Testis (tissue), 5 donors: ENCODE measurements at places on chromosomes 3 and 15. TPM values are rescaled to one million over a fixed set of nuclear protein-coding genes. Genes with fewer than 3 reads are reported as not detected.

SLC6A20 gene
- 2.3 TPM for polyA plus RNA-seq

UCN2 gene
- 0.86 TPM for polyA plus RNA-seq

DNA sequence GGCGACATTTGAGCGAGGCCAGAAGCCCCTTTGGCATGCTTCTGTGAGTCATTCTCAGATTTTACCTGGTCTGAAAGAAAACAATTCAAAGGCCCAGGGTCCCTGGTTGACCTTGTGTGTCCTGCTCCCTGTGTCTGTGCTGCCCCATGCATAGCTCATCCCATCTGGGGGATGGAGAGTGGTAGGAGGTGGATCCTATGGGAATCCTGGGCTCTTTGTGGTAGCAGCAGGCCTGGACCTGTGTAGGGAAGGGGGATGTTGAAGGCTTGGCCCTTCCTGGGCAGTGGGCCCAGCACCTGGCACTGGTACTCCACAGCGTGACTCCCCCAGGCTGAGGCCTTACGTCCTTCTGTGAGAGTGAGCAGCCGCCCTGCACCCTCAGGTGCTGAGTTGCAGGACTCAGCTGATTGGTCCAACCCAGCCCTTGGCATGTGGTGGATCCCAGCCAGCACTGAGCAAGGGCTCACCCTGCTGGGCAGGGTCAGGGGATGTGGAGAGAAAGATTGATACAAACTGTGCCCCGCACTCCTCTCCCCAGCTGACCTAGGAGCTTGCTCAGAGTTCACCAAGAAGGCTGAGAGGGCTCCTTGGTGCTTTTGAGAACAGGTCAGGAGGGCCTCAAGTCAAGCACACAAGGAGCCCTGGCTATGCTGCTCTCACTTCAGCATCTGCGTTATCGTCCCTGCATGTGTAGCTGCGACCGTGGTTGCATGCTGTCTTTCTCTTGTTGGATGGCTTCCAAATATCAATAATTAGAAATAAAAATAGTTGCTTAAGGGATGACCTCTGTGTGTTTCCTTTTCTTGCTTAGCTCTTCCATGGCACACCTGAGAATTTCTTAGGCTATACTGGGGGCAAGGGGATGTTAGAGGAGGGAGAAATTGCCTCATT lies 21.4 kb upstream of the JMJD7 start:
- DNase-seq, result peak; percentile 73

- DNase-seq, result no peak
These were observed 142.4 kb downstream of the ANXA2 start for GRCh38 chr15:60255390-60255789.

DNA sequence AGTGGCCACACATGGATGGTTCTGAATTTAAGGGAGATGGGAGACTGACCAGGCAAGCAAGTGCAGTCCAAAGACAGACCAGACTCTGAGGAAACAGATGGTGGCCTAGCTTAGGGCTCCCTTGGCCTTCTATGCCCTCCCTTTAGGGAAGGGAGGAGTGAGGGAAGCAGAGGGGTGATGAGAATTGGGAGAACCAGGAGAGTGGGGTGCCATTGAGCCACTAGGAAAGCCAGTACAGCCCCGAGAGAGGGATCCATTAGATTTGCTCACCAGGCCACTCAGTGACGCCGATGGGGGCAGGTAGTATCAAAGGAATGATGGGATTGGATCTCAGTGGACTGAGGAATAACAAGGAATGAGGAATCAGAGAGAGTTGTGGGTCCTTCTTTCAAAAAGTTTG lies 30.4 kb upstream of the HERC1 start:
- no peak for DNase-seq

DNA sequence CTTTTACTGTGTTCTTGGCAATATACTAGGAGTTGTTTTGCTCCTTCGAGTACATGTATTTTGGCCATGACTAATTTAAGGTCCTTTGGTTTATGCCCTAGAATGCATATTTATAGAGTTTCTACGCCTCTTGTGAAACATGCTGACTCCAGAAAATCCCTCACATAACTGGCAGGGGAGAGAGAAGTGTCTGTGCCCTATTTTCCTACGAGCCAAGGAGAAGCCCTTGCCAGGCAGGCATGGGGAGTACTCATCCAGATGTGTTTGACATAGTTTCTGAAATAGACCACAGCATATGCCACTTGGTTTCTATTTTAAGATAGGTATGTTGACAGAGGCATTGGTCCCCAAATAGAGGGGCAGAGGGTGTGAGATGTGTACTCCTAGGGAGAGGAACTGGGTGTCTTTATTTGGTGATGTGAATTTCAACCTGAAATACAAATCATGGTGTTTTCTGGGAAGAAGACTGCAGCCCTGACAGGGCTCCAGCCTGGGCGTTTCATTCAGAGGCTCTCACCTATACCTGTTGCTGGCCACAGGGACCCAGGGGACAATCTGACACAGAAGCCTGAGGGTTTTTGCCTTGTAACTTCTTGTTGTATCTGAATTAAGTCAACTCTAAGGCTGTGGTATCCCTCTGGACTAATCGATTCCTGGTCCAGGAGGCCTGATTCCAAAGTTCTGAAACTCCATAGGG lies 267.8 kb upstream of the C2CD4B start:
- no peak for DNase-seq

- DNase-seq, result no peak
These were observed 10.1 kb upstream of the FOXB1 start for GRCh38 chr15:59993950-59994401.

DNA sequence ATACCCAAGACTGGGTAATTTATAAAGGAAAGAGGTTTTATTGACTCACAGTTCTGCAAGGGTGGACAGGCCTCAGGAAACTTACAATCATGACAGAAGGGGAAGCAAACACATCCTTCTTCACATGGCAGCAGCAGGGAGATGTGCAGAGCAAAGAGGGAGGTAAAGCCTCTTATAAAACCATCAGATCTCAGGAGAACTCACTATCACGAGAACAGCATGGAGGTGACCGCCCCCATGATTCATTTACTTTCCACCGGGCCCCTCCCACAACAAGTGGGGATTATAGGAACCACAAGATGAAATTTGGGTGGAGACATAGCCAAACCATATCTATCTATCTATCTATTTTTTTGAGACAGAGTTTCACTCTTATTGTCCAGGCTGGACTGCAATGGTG lies 5.4 kb downstream of the GDPGP1 start:
- no peak for DNase-seq

GRCh38 chr3:122961146-122961545 lies 66.4 kb downstream of the SEMA5B start:
- DNase-seq, result no peak
